ENCODE measurements at places on chromosomes 11 and 22. TPM values are rescaled to one million over a fixed set of nuclear protein-coding genes. Genes with fewer than 3 reads are reported as not detected.

The FAM180B gene
- not detected for total RNA-seq

The OR2AG2 gene
- 0.46 TPM for total RNA-seq

DNA sequence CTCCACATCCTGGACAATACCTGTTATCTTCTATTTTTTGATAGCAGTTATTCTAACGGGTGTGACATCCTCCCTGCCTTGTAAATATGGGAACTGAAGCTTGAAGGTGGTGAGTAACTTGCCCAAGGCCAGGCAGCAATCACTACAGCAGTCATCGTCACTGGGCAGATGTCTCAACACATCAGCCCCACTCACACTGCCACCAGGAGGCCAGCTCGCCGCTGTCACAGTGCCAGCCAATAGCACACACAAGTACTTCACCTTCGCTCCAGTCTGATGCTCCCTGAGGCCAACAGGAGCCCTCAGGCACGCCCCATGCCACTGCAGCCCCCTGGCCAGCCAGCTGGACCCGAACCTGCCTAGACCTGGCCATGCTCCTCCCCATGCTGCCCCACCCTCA, 4.9 kb upstream of the TTLL1 start:
- DNase-seq: no peak

GRCh38 chr22:46465793-46466192, 71.6 kb downstream of the CELSR1 start:
- DNase-seq: no peak

- no peak for DNase-seq
These were observed 6.5 kb upstream of the IL18BP start for GRCh38 chr11:71992136-71992730.

- peak; percentile 56 for DNase-seq
These were observed 6.5 kb upstream of the SPON1 start for GRCh38 chr11:13955971-13956421.
